ENCODE measurements at places on chromosomes 2 and 18. TPM values are rescaled to one million over a fixed set of nuclear protein-coding genes. Genes with fewer than 3 reads are reported as not detected.

The UPP2 gene
- total RNA-seq: not detected

The FMNL2 gene
- 51.9 TPM for total RNA-seq

The KYNU gene
- 61.0 TPM for total RNA-seq

The DSG2 gene
- total RNA-seq: 557 TPM

The RALB gene
- total RNA-seq: 53.3 TPM

The KCNG2 gene
- total RNA-seq: not detected
